ENCODE measurements at places on chromosomes 13 and 19.

DNA sequence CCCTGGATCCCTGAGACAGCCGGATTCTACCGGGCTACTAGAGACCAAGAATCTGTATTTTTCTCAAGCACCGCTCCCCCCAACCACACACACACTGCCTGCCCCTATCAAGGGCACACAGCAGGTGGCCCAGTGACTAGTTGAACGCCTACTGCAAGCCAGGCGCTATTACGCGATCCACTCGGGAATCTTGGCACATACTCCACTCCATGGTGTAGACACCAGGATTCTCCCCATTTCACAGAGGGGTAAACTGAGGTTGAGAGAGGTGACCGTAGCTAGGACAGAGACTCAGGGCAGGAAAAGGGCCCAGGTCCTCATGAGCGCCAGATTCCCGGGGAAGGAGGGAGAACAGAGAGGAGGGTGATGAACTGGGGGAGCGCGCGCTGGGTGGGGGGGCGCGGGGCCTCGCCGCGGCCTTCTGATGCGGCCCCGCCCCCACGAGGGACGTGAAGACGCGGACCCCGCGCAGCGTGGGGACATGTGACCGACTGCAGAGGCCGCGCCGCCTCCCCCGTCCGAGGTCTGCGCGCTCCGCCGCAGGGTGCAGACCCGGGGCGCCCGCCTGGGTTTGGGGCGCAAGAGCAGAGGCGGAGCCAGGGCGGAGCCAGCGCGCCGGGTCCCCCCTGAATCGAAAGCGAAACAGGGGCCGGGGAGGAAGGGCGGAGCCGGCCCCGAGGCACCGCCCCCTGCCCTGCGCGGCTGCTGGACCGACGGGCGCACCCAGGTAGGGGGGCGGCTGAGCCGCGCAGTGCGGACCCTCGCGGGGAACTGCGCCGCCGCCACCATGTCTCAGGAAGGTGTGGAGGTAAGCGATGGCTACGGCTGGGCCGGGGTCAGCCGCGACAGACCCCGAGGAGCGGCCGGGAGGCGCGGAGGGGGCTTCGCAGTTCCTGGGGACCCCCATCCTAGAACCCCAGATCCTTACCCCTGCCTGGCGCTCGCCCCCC lies at the start of gene SHFL:
Gene SHFL, plus strand, starts transcription at position 677 of the 950 bp plus-strand sequence. Its CDS starts 111 bp downstream, at position 788.
- no peak for DNase-seq

DNA sequence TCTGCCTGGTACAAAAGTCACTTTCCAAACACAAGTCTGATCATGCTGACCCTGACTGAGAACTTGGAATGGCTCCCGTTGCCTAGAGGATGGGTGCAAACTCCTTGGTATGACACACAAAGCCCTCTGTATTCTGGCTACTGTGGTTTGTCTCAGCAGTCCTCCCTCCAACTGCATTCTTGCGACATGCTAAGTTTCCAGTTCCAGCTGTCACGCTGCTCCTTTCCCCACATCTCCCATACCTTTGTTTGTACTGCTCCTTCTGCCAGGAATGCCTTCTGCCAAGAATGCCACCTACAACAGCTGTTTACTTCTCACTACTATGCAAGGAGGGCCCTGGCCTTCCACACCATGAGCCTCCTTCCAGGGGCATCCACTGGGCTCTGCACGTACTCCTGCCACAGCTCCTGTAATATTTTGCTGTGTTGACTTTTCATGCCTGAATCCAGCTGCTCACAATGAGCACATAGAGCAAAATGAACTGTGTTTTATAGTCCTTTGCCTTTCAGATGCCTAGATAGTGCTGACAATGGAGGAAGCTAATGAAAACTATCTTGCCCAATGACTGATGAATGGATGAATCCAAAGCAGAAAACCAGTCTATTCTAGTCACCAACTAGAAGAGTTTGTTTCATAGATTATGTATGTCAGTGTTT lies 543.7 kb downstream of the EFNB2 start:
- no peak for DNase-seq

DNA sequence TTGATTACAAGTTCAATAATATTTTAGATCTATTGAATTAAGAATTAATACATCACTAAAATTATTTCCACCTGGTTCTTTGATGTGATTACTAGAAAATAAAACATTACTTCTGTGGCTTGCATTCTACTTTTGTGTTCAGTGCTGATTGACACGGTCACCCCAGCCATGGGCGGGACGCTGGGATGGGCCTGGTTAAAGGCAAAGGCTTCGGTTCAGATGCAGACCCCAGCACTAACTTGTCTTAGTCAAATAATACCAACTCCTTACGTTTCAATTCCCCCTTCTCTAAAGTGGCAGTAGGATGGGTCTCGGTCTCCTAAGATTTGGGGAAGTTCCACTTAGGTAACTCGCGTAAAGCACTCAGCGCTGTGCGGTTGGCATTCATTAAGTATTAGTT lies 144.9 kb downstream of the URI1 start:
- no peak for DNase-seq

DNA sequence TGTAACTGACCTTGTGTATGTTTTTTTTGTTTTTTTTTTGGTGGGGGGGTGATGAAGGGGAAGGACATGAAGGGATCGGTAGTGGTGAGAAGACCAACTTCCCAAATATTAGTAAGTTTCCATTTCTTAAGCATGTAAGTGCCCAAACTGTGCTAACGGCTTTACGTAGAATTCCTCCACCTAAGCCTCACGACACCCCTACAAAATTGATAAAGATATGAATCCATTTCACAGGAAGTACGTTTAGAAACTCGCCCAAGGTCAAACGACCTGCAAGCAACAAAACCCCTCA lies 649 bp downstream of the UQCRFS1 start:
- DNase-seq, result no peak

DNA sequence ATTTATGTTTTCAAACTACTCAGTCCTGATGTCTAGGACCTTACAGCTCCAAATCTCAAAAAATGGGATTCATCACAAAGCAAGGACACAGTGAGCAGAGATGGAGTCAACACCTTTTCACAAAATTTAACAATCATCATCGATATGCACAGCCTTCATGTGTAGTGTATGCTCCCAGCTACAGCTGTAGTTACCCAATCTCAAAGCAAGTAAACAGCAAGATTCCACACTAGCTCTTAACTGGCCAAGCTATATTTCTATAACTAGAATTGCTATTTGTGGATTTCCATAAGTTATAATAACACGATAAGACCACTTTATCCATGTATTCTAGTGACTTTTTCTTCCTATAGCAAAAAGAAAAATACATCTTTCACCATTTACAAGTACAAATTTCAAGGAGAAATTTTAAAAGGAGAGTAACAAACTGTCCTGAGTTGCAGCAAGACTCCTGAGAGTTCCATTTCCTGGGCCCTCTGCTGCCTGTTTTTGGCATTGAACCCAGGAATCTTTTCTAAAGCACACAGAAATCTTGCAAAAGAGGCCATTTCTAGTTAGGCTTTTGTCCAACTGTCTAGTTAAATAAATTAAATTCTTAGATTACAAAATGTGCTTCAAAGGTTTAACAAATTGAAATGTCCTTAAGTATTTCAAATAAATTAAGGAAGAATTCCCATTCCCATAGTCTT lies 460.6 kb downstream of the FGF14 start:
- DNase-seq, result no peak

DNA sequence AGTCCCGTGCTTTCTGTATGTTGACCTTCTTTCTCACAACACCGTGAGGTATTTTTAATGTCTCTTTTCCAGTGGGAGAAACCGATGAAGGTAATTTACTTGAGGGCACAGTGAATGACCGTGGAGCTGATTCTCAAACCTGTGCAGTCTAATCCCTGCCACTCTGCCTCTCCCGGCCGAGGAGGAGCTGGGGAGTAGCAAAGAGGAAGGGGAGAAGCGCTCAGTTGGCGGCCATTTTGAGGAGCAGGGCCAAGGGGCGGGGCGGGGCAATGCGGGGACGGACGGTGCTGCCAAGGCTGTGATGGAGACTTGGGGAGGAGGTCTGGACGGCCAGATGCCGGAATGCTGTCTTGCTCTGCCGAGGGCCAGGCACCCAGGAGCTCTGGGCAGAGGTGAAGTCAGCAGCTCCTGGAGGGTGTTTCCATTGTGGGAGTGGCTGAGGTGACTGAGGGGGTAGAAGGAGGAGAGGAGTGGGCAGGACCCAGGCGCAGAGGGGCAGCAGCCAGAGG lies 12.4 kb upstream of the RANBP3 start:
- no peak for DNase-seq

- DNase-seq, result no peak
Observed at GRCh38 chr19:51259348-51260245, 8.7 kb downstream of the SIGLECL1 start.

GRCh38 chr13:66809485-66809884 lies 420.7 kb downstream of the PCDH9 start:
- DNase-seq, result no peak

DNA sequence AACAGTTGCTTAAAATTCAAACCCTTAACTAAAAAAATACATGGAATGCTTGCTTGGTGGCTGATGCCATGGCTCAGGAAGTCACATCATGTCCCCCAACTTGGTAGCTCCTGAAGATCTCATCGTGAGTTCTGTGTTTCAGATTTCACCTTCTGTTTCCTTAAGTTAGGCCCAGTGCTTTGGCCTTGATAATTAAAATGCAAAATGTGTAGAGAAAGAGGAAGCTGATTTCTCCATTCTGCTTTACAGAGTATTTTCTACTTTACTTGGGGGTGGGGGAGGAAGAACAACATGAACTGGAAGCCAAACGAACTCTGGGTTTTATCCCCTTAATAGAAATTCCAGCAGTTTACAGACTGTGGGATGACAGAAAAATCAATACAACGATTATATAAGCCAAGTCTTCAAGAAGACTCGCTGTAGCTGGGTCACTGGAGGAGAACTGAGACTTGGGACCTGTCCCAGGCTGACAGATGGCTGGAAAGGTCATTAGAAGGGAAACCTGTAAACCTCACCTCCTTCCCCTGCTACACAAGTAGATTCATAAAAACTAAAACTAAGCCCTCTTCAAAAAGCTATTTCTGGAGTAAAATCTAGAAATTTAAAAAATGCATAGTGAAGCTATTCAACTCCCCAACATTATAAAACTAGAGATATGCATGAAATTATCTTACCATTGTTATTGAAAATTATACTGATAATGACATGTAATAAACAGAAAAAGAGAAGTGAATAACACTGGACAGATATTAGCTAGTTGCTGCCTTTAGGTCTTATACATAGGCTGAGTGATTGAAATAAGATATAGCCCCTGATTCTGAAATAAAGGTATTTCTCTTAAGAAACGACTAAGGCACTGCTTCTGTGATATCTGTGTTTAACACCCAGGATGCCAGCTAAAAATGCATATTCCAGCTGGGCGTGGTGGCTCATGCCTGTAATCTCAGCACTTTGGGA lies 22.1 kb upstream of the GGACT start:
- DNase-seq, result no peak

- no peak for DNase-seq
Observed at GRCh38 chr19:13036366-13036976, 41.2 kb downstream of the NFIX start.

GRCh38 chr19:49567861-49568441 lies 12.4 kb downstream of the NOSIP start:
- peak; percentile 66 for DNase-seq

GRCh38 chr13:34164582-34164981 lies 346.6 kb downstream of the RFC3 start:
- no peak for DNase-seq

- no peak for DNase-seq
Observed at GRCh38 chr19:1261538-1261797, 7.7 kb upstream of the CIRBP start.

- no peak for DNase-seq
Observed at GRCh38 chr19:16391301-16392055, 66.9 kb downstream of the KLF2 start.

- no peak for DNase-seq
Observed at GRCh38 chr13:24162604-24163003, 2.1 kb downstream of the SPATA13 start.

DNA sequence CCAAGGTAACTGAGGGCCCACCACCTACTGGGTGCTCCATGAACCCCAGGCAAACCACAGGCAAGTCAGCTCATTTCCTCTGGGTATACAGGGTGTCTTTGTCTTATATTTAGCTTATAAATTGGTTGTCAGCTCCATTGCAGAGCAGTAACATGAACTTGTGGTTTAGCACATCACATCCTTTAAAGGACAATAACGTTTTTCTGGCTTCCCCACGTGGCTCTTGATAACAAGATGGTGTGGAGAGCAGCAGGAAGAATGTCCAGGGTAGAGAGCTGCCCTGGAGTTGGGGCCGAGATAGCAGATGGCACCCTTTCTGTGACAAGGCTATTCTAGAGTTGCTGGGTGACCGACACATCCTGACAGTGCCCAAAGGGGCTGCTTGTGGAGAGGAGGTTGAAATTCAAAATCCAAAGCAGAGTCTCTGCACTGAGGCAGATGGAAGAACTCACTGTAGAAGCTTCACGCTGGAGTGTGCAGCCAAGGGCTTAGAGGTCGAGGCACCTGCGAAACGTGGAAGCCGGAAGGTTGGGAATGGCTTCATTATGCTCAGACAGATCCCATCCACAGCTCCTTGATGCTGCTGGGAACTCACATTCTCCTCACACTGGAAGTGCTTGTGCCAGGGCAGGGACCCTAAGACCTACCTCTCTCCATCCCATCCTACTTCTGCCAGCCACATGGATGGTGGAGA lies 133.0 kb upstream of the FRY start:
- no peak for DNase-seq

DNA sequence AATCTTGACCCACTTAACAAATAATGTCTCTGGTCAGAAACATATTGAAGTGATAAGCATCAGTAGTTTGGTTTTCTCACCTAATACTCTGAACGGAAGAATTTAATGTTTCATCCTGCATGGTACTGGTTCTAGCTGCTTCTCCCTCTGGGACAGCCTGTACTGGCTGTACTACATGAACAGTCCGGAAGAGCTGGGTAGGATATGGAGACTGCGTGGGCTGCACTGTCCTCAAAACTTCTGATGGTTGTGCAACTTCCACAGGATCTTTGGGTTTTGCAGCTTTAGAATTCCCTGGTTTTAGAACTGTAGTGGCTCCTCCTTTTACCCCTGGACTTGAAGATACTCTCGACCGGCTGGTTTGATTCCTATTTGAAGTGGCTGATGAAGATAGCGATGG lies 78.3 kb downstream of the ELF1 start:
- DNase-seq, result no peak

DNA sequence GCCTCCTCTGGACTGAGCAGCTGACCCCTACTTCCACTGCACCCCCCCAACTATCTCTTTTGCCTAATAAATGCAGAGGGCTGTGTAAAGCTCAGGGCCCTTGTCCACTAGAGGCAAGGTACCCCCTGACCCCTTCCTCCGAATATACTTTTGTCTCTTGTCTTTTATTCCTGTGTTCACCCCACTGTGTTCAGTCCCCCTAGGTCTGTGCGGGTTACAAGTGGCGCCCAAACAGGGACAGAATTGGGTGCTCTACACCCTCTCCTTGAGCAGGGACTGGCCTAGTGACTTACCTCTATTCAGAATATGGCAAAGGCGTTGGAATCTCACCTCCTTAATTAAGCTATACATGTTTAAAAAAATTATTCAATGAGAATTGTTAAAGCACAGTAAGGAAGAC lies 15.0 kb downstream of the ZNF350 start:
- no peak for DNase-seq

Measured in HFF-Myc (cell line).